NCI-H226 (cell line): ENCODE measurements at places on chromosomes 12 and 14.
A peak's percentile ranks its signal among the peaks of the same experiment; 100 is the strongest.

- no peak for DNase-seq
These were observed 1332.2 kb upstream of the FLRT2 start for GRCh38 chr14:84197704-84198103.

- peak; percentile 21 for DNase-seq
These were observed 89.2 kb upstream of the TMEM260 start for GRCh38 chr14:56490379-56490778.

DNA sequence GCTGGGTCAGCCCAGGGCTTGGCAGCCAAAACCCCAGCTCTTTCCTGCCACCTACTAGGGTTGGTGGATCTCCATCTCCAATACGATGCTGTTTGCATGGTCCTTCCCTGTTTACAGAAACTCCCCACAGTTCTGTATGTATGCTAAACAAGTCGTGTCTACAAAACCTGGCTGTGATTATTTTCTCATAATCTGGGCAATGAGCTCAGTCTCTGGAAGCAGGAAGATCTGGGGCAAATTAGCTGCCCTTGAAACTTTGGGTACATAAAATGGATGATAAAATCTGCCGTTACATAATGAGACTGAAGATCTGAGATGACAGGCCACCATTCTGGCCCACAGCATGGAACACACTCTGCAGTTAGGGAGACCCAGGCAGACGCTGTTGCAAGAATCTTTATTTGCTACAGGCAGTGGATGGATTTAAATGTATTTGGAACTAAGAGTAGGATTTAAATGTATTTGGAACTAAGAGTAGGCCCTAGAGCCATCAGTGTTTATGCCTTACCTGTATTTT lies 31.7 kb downstream of the ACADS start:
- no peak for DNase-seq

DNA sequence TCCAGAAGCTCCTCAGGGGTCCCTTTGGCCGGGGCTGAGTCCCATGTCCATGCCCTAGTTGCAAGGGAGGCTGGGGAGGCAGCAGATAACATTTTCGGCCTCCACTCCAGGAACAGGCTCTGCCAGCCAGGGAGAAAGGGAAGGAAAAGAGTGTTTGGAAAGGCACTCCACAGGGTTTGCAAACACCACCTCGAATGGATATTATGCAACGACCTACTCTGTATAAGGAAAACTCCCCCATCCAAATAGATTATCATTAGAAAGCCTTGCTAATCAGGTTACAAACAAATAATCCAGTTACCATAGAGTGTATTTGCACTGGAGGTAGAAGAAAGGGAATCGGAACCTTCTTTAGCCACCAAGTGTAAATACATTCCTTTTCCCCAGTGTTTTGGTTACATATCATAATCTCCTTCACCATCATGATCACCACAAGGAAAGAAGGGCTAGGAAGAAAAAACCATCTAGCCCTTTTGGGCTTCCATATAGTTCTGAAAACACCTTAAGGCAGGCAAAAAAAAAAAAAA lies 40.4 kb downstream of the TMCC3 start:
- no peak for DNase-seq

GRCh38 chr12:42801271-42801670 lies 211.7 kb upstream of the PRICKLE1 start:
- no peak for DNase-seq

DNA sequence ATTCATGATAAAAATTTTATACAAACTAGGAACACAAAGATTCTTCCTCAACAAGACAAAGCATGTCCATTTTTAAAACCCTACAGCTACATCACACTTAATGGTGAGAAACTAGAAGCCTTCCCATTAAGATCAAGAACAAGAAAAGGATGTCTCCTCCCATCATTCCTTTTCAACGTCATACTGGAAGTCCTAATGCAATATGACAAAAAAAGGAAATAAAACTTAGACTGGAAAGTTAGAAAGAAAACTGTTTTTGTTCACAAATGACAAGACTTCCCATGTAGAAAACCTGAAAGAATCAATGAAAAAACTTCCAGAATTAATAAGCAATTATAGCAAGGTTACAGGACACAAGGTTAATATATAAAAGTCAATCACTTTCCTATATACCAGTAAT lies 82.5 kb downstream of the NUMB start:
- no peak for DNase-seq

DNA sequence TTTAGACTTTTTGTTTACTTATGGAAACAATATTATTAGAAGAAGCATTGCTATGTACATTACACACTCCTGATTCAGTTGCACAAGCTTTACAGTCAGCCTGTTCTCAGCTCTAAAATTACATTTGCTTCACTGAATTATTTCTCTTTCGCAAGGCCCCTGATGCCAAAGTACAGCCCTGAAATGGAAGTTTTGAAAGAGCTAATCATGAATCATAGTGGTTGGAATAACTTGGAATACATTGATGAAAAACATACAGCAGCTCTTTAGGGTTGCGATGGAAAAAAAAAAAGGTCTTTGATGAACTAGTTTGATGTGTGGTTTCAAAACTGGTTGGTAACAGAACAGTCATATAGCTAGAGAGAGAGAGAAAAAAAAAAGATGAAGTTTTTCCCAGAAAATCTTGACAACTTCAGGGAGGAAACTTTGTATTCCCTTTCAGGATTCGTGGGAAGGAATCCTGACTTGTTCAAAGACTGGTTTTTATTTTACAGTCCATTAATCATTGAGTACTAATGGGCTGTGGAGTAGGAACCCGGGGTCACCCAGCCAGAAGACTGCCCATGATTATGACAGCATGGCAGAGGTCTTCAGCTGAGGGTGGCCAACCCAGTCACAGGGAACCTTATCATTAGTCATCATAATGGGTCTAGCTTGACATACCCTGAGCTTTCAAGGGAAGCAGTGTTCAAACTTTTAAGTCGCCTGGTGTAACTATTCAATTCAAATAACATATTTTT lies 460.1 kb downstream of the NAV3 start:
- DNase-seq = peak; percentile 78

- no peak for DNase-seq
These were observed 80.8 kb downstream of the EMP1 start for GRCh38 chr12:13277293-13277692.

DNA sequence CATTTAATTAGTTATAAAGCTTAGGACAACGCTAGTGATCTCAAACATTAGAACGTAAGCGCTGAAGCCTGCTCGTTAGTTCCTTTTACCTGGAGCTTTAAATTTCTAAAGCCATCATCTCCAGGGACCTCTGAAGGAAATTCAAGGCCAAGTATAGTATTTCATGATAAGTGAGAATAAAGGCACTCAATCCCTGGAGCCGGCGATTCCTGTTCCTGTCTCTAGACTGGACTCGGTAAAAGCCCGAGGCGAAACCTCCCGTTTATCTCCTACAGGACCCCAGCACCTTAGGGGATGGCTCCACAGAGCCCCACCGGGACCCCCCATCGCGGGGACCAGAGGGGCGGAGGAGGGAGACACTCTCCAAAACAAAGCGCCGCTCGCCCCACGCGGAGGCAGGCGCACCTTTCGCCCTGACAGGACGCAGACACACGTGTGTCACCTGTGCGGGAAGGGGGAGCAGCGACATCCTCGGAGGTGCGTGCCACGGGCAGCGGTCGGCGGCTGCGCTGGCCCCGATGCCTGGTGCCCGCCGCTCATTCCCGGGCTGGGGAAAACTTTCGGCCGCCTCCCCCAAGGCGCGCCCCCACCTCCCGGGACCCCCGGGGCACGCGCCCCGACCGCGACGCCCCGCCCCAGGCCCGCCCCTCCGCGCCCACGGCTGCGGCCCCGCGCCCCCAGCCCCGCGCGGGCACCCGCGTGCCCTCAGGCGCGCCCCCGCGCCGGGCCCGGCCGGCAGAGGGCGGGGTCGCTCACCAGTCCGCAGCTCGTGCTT lies 678 bp downstream of the RPS6KA5 start:
- no peak for DNase-seq

GRCh38 chr12:22353615-22354325 lies 19.3 kb upstream of the ST8SIA1 start:
- no peak for DNase-seq

- DNase-seq = no peak
These were observed 5.6 kb downstream of the SYNE3 start for GRCh38 chr14:95510804-95511203.

GRCh38 chr12:3441435-3441834 lies 49.6 kb upstream of the PRMT8 start:
- no peak for DNase-seq

DNA sequence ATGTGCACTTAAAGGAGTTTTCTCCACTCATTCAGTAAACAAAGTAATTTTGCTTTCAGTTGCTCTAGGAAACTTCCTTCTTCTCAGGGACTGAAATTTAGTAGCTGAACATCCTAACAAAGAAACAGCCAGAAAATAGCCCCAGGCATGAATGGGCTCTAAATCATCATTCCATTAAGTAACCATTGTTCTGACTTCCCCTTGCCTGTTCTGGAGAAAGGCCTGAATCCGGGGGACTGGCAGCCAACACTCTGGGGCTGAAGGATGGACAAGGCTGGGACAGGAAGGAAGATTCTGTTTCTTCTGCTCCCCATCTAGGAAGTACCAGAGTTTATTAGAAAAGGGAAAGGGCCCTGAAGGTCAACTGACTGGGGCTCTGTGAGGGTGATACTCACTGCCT lies 104.5 kb downstream of the ESRRB start:
- no peak for DNase-seq

GRCh38 chr12:2402073-2402579 lies 349.3 kb downstream of the CACNA1C start:
- no peak for DNase-seq

- no peak for DNase-seq
These were observed 55.1 kb downstream of the PPP1R36 start for GRCh38 chr14:64604881-64605280.

GRCh38 chr12:100464529-100464928 lies 9.1 kb upstream of the NR1H4 start:
- DNase-seq = no peak

DNA sequence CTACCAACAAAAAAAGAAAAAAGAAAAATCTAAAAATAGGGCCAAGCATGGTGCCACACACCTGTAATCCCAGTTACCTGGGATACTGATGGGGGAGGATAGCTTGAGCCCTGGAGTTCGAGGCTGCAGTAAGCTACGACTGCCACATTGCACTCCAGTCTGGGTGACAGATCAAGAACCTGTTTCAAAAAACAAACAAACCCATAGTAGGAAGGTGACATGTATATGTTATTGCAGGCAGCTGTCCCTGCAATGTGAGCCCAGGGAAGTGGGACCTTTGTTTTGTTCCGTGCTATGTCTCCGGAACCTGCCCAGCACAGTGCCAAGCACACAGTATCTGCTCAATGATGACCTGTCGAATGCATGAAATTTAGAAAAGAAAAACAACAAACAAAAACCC lies 37.2 kb upstream of the YY1 start:
- no peak for DNase-seq

GRCh38 chr14:49982501-49982951 lies 89.6 kb downstream of the ARF6 start:
- no peak for DNase-seq

DNA sequence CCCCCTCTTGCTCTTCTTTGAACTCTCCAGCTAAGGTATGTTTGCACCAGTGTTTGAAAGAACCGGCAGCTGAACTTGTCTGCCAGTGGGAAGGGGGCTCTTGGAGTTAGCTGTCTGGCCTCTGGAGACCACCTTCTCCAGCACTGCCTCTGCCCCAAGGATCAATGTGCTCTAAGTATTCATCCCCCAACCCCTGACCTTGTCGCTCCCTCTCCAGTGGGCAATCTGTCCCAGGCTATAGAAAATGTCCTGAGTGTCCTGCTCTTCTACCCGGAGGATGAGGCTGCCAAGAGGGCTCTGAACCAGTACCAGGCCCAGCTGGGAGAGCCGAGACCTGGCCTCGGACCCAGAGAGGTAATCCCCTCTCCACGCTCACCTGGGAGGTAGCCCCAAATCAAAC lies 2.8 kb downstream of the P3H3 start:
- no peak for DNase-seq

DNA sequence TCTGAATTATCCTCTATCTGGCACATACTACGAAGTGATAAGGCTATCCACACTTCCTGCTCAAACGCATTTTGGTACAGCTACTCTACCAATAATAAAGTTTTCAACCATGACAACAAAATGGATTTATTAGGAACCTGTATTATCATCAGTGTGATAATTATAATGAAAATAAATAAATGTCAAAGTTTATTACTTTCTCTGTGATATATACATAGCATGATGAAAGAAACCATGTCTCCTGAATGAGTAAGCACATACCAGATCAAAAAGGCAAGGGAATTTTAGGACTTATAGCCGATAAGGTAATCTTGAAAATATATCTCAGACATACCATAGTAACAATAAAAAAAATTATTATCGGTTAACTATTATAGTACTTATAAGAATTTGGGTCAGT lies 61.1 kb downstream of the CPNE8 start:
- DNase-seq = no peak

- DNase-seq = no peak
These were observed 7.7 kb downstream of the FBXW8 start for GRCh38 chr12:116918464-116918863.

- no peak for DNase-seq
These were observed 5.2 kb downstream of the NEDD1 start for GRCh38 chr12:96912261-96912660.

- no peak for DNase-seq
These were observed 7.2 kb downstream of the TPCN1 start for GRCh38 chr12:113228394-113229028.

DNA sequence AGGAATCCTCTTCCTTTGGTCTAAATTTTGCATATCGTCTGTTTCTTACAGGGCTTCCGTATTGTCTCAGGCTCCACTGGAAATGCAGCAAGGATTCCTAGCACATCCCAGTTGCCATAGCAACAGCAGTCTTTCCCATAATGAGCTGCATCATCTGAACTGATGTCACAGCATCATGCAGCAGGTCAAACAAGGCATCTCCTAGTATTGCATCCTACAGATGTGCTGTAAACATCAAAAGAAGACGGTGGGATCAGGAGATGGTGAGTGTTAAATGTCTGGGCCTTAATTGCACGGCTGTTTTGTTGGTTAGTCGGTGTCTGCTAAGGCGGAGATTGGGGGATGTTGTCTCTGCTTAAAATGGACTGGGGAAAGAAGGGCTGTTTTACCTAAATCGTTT lies at the start of gene AKAP6:
TSS of gene AKAP6 (plus strand) at position 153 of the 400 bp plus-strand sequence. CDS start 104,196 bp downstream, outside the sequence.
- no peak for DNase-seq

DNA sequence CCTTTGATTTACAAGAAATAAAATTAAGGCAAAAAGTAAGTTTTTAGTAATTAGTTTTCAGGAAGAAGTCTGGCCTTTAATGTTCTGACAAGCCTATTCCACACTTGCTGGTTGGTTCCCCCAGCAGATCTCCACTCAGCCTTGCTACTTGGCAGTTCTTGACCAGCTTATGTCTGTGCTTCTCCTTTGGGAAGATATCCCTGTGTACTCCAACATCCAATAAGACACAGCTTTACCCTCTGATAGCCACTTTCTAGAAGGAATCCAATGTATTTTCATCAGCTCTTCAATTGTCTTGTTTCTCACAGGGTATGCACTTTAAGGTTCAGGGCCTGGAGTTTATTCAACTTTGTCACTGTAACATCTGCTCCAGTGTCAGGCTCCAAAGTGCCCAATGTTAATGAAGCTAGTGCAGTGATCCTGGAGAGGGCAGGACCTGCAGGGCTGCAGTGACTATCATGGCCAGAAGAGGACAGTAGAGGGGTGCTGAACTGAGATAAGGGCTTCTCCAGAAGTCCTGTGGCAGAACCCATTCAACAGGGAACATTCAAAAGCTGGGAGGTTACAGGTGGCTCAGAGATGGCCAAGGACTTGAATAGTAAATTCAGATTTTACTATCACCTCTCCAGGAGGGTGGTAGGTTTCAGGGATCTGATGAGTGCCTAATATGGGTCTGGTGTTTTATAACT lies 22.9 kb downstream of the JKAMP start:
- DNase-seq = peak; percentile 68
